Effector memory CD8-positive, alpha-beta T cell (primary cell): ENCODE measurements at places on chromosomes 6 and 20.

- no peak overlapping the region for H3K27ac ChIP-seq
- peaks cover 5% of the 10 kb centered on the region for H3K36me3 ChIP-seq
- H3K4me1 ChIP-seq = peaks cover 16% of the 10 kb centered on the region
Measured at GRCh38 chr20:3494218-3494617, 23.4 kb downstream of the ATRN start.

- no peak overlapping the region for H3K27ac ChIP-seq
- H3K4me3 ChIP-seq = no peak overlapping the region
- no peaks in the 10 kb centered on the region for H3K36me3 ChIP-seq
- H3K4me1 ChIP-seq = no peaks in the 10 kb centered on the region
- H3K27me3 ChIP-seq = no peaks in the 10 kb centered on the region
Measured at GRCh38 chr6:45702849-45703739, 312.6 kb downstream of the CLIC5 start.

- no peak overlapping the region for H3K4me3 ChIP-seq
- H3K36me3 ChIP-seq = no peaks in the 10 kb centered on the region
- H3K4me1 ChIP-seq = no peaks in the 10 kb centered on the region
- peaks cover 67% of the 10 kb centered on the region for H3K27me3 ChIP-seq
Measured at GRCh38 chr20:4511776-4512175, 209.9 kb upstream of the PRND start.

DNA sequence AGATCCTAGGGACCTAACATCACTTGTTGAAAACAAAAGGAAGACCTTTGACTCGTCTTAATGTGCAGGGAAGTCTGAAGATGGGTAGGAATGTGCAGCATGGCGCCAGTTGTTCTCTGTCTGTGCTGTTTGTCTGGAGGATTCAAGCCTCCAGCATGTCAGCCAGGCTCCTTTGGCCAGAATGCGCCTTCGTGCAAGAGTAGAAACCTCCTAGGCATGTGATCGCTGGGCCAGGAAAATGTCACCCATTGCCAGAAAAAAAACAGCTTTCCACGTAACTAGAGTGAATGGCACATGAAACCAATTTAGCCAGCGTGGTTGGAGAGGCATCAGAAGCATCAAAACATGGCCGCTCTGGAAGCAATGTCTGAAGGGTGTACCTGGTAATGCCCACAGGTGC lies 132.7 kb downstream of the EDN1 start:
- DNase-seq = no peak
- no peak overlapping the region for H3K27ac ChIP-seq
- no peaks in the 10 kb centered on the region for H3K4me1 ChIP-seq
- H3K4me3 ChIP-seq = no peak overlapping the region
- no peaks in the 10 kb centered on the region for H3K36me3 ChIP-seq
- peaks cover 7% of the 10 kb centered on the region for H3K27me3 ChIP-seq

- no peak for DNase-seq
- H3K4me1 ChIP-seq = no peaks in the 10 kb centered on the region
- peaks cover 3% of the 10 kb centered on the region for H3K36me3 ChIP-seq
- no peak overlapping the region for H3K27ac ChIP-seq
- no peak overlapping the region for H3K4me3 ChIP-seq
Measured at GRCh38 chr20:25534845-25535244, 50.5 kb downstream of the NINL start.

GRCh38 chr20:48630342-48631075 lies 197.3 kb downstream of the PREX1 start:
- peaks cover 13% of the 10 kb centered on the region for H3K4me1 ChIP-seq
- H3K4me3 ChIP-seq = no peak overlapping the region
- H3K27me3 ChIP-seq = no peaks in the 10 kb centered on the region
- no peak for DNase-seq
- H3K27ac ChIP-seq = peak overlapping the region; percentile 78
- H3K36me3 ChIP-seq = peaks cover 88% of the 10 kb centered on the region

GRCh38 chr6:119484598-119484997 lies 135.0 kb upstream of the MAN1A1 start:
- H3K4me3 ChIP-seq = no peak overlapping the region
- no peaks in the 10 kb centered on the region for H3K4me1 ChIP-seq
- DNase-seq = no peak

GRCh38 chr6:14876778-14877613 lies 368.9 kb upstream of the JARID2 start:
- H3K27ac ChIP-seq = peak overlapping the region; percentile 70
- peaks cover 8% of the 10 kb centered on the region for H3K36me3 ChIP-seq
- no peaks in the 10 kb centered on the region for H3K27me3 ChIP-seq
- peaks cover 24% of the 10 kb centered on the region for H3K4me1 ChIP-seq
- H3K4me3 ChIP-seq = peak overlapping the region; percentile 59

DNA sequence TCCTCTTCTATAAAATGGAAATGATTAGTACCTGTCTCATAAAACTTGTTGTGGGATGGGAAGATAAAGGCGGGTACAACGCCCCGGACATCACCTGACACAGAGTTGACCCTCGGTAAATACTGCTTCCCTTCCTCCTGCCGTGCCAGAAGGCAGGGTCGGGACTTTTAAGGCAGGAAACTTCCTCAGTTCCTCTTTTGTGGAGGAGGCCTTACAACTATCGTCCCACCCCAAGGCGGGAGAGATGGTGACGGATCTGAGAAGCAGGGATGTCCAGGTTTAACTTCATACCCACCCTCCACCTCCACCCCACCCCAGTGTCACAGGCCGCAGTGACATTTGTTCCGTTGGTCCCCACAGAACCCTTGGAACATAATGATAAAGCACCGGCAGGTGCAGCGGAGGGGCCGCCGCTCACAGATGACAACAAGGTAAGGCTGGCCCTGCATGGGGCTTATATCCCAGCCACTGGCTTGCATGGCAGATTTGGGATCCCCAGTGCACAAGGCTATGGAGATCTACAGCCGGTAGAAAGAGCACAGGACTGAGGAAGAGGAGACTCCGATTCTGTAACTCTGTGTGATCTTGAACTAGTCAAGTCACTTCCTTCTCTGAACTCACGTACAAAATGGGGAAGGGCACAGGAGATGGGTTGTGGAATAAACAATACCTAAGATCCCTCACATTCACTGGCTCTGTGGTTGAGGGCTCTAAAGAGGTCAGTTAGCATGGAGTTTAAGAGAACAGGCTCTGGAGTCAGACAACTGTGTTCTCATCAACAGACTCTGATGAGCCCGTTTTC lies 764 bp downstream of the DNTTIP1 start:
- peak overlapping the region; percentile 96 for H3K27ac ChIP-seq
- H3K27me3 ChIP-seq = no peaks in the 10 kb centered on the region

GRCh38 chr20:39016041-39016440 lies 53.9 kb downstream of the DHX35 start:
- no peak for DNase-seq
- H3K4me3 ChIP-seq = no peak overlapping the region
- no peak overlapping the region for H3K27ac ChIP-seq
- no peaks in the 10 kb centered on the region for H3K4me1 ChIP-seq
- H3K27me3 ChIP-seq = no peaks in the 10 kb centered on the region

- DNase-seq = no peak
- no peak overlapping the region for H3K4me3 ChIP-seq
- H3K27ac ChIP-seq = no peak overlapping the region
- H3K27me3 ChIP-seq = no peaks in the 10 kb centered on the region
Measured at GRCh38 chr6:92114091-92114675, 1305.2 kb downstream of the EPHA7 start.

DNA sequence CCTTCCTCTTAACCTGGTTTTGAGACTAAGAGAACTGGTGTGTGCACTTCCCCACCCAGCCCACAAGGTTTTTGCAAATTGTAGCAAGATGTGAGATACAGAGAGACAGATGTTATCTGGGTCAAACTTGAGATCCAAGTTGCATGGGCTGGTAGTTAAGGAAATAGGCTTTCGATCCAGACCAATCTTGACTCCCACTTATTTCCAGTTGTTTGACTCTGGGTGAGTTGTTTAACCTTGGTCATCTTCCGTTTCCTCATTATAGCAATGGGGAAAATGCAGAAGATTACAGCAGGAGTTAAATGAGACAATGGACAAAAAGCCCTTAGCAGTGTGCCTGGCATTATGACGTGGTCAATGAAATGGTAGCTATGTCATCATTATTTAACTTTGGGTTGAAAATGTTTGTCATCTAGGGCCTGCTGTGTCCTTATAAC lies 1.7 kb downstream of the SNX21 start:
- H3K27ac ChIP-seq = peak overlapping the region; percentile 16
- peak overlapping the region; percentile 75 for H3K4me3 ChIP-seq
- no peak for DNase-seq
- no peaks in the 10 kb centered on the region for H3K36me3 ChIP-seq
- peaks cover 11% of the 10 kb centered on the region for H3K4me1 ChIP-seq
- peaks cover 5% of the 10 kb centered on the region for H3K27me3 ChIP-seq

- H3K4me3 ChIP-seq = no peak overlapping the region
- no peaks in the 10 kb centered on the region for H3K4me1 ChIP-seq
- H3K36me3 ChIP-seq = no peaks in the 10 kb centered on the region
- H3K27me3 ChIP-seq = peaks cover 35% of the 10 kb centered on the region
Measured at GRCh38 chr20:48574383-48574782, 253.4 kb downstream of the PREX1 start.

GRCh38 chr6:45003387-45003786 lies 324.7 kb upstream of the RUNX2 start:
- no peak overlapping the region for H3K4me3 ChIP-seq
- peak overlapping the region; percentile 17 for H3K27ac ChIP-seq
- no peaks in the 10 kb centered on the region for H3K36me3 ChIP-seq
- peaks cover 9% of the 10 kb centered on the region for H3K4me1 ChIP-seq

- H3K27ac ChIP-seq = no peak overlapping the region
- H3K27me3 ChIP-seq = no peaks in the 10 kb centered on the region
- peaks cover 14% of the 10 kb centered on the region for H3K36me3 ChIP-seq
- H3K4me3 ChIP-seq = no peak overlapping the region
Measured at GRCh38 chr6:20997143-20997769, 463.0 kb downstream of the CDKAL1 start.

DNA sequence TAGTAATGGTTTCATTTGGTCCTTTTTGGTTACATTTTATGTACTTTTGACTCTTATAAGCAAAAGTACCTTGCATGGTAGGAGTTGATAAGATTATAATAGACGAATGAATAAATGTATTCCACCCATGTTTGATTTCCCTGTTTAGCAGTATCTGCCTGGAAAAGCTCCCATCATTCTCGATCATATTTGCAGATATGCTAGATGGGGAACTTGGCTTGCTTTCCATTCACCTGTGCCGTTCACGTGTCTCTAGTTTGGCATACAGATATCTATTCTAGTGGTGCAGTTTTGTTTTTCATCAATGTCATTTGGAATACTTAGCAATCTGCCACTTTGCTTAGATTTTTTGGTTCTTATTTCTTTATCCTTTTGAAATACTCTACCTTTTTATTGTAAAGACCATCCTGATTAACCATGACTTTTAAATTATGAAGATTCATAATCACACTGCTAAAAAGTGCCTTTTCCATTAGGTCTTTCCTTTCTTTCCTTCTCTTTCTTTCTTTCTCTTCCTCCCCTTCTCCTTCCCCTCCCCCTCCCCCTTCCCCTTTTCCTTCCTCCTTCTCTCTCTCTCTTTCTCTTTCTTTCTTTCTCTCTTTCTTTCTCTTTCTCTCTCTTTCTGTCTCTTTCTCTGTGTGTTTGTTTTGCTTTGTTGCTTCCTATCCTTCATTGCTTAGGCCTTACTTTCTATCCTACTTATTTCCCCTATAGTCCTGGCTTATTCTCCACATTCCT lies 40.4 kb downstream of the ANKS1A start:
- H3K36me3 ChIP-seq = no peaks in the 10 kb centered on the region
- H3K27me3 ChIP-seq = no peaks in the 10 kb centered on the region
- no peak overlapping the region for H3K4me3 ChIP-seq
- no peaks in the 10 kb centered on the region for H3K4me1 ChIP-seq
- H3K27ac ChIP-seq = no peak overlapping the region
- no peak for DNase-seq

DNA sequence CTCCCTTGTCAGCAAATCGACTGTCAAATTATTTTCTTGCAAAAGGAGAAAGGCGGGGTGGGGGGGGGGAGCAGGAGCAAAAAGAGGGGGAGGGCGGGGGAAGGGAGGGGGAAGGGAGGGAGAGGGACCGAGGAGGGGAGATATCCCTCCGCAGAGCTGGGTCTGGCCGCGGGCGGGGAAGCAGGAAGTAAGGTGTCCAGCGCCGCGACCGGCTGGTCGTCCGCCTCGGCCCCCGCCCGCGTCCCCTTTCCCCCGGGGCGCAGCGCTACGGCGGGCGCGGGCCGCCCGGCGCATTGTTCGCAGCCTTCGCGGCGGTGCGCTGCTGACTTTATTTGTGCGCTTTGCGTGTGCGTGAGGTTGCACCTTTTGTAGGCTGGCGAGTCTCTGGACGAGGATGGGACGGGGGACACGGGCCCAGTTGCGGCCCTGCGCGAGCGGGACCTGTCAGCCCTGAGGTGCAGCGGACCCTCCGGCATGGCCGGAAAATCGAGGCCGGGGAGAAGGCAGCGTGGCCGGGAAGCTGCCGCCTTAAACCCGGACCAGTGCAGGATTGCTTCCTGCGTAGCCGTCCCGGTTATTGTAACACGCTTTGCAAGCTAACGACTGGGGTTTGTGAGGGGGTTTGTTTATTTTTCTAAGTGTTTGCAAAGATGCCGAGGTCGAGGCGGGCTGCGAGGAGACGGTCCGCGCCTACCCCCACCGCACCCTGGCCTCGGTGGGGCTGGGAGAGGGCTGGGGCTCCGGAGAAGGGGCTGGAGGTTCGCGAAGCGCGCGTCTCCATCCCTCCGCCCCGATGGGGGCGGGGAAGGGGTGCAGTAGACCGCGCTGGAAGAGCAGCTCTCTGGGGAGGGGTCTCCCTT lies 675 bp upstream of the TRERF1 start:
- peaks cover 35% of the 10 kb centered on the region for H3K4me1 ChIP-seq
- DNase-seq = peak; percentile 41
- H3K27ac ChIP-seq = peak overlapping the region; percentile 78
- H3K36me3 ChIP-seq = peaks cover 23% of the 10 kb centered on the region

DNA sequence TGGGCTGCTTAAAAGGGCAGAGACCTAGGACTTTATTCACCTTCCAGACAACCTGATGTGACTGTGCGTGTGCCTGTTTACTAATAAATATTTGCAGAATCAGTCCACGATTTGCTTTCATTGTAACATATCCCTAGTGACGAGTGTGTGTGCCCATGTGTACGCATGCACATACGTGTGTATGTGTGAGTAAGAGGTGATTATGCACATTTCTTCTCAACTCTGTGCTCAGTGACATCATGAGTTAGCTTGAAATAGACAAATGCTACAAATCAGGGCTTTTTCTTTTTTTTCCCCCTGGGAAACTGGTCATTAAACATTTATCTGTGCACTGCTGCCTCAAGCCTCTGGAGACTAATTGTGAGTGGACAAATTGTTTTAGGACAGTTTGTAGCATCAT lies 242.6 kb upstream of the SOX4 start:
- H3K27me3 ChIP-seq = peaks cover 18% of the 10 kb centered on the region
- H3K4me1 ChIP-seq = no peaks in the 10 kb centered on the region
- no peak for DNase-seq
- no peak overlapping the region for H3K4me3 ChIP-seq
- no peaks in the 10 kb centered on the region for H3K36me3 ChIP-seq

- H3K4me1 ChIP-seq = no peaks in the 10 kb centered on the region
- no peak overlapping the region for H3K4me3 ChIP-seq
- no peak for DNase-seq
- H3K27ac ChIP-seq = no peak overlapping the region
- H3K27me3 ChIP-seq = peaks cover 31% of the 10 kb centered on the region
Measured at GRCh38 chr20:23507346-23507745, 16.4 kb downstream of the CST8 start.

GRCh38 chr6:11500008-11500407 lies 37.5 kb upstream of the TMEM170B start:
- H3K36me3 ChIP-seq = no peaks in the 10 kb centered on the region
- DNase-seq = no peak
- peaks cover 6% of the 10 kb centered on the region for H3K4me1 ChIP-seq

- DNase-seq = no peak
- no peak overlapping the region for H3K4me3 ChIP-seq
- H3K27ac ChIP-seq = no peak overlapping the region
- H3K4me1 ChIP-seq = peaks cover 3% of the 10 kb centered on the region
- no peaks in the 10 kb centered on the region for H3K36me3 ChIP-seq
Measured at GRCh38 chr20:50298554-50299324, 108.1 kb downstream of the CEBPB start.

- H3K36me3 ChIP-seq = no peaks in the 10 kb centered on the region
- H3K4me3 ChIP-seq = no peak overlapping the region
- peaks cover 53% of the 10 kb centered on the region for H3K27me3 ChIP-seq
- H3K4me1 ChIP-seq = peaks cover 2% of the 10 kb centered on the region
- no peak overlapping the region for H3K27ac ChIP-seq
Measured at GRCh38 chr20:31923388-31924331, 28.2 kb downstream of the PDRG1 start.
